ENCODE measurements at places on chromosomes 1 and 21.

DNA sequence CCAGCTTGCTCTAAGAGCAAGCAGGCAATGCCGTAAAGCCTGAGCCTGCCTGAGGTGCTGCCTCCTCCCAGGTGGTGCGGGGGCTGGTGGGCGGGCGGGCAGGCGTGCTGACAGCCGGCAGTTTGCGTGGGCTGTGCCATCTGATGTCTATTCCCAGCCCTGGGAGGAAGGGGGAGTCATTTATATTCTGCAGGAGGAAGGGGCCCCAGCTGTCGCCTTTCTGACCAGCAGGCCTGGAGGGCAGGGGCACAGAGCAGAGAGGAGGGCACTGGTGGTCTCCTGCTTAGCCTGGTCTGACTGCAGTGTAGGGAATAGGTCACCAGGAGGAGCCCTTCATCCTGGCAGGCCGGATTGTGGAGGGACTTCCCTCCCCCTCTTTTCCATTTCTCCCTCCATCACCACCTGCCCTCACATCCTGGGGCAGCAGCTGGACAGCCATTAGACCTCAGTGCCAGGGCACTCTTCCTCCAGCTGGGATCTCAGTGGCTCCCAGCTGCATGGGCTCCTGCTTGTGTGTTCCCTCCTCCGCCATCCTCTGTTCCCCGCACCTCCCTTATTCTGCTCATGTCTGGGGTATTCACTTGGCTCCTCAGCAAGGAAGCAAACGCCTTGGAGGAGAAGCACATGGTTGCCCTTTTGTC lies 4.4 kb downstream of the CYB561D1 start:
- DNase-seq = no peak

DNA sequence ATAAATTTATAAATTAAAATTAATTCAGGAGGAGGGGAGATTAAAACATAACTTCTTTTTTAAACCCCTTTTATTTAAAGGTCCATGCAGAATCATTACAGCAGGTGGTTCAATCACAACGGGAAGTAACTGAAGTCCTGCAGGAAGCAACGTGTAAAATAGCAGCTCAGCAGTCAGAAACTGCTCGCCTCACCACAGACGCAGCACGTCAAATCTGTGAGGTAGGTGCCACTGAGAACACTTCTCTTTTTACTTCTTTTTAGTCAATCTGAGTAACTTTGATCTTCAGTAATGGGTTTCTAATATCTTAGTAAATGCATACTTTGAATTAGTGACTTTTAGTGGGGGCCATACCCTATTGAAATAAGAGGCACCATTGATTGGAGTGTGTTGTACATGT lies 87.0 kb downstream of the CEP350 start:
- DNase-seq = no peak

DNA sequence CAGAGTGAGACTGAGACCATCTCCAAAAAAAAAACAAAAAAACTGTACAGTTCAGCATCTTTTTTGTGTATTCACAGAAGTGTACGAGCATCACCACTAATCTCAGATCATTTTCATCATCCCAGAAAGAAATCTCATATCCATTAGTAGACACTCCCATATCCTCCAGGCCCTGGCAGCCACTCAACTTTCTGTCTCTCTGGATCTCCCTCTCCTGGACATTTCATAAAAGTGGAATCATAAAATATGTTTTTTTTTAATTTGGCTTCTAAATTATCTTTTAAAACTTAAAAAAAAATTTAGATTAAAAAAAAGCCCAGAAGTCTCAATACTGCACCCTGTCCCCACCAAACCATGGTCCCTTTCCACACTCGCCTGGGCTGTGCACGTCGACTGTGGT lies 22.1 kb downstream of the RIPPLY3 start:
- no peak for DNase-seq

- DNase-seq = no peak
Measured at GRCh38 chr1:220992705-220993052, 113.4 kb downstream of the HLX start.

DNA sequence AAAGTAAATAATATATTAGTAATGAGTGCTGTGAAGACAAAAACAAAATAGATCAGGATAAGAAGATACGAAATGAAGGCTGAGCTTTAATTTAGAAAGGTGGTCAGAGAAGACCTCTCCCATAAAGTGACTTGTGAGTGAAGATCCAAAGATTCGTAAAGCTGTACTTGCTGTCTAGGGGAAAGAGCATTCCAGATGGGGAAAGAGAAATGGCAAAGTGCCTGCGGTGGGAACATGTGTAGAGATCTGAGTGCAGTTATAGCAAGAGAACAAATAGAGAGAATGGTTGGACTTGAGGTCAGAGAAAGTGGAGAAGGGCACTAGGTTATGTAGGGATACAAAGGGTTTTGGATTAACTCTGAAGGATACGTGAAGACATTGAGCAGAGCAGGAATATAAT lies 60.6 kb downstream of the NUF2 start:
- DNase-seq = no peak

DNA sequence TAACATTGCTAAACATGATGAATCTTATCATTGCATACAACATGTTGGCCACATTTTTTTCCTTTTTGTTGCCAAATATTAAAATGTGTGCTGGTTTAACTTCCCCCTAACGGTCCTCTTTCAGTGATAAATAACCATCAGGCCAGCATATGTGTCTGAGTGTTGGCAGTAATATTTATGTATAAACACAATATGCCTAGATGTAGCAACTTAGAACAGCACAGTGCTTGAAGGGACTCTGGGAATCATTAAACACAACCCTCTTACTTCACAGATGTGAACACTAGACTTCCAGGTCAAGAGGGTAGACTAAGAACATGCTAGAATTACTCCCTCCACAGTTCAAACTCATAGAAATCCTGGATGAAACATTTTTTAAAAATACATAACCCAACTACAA lies 581.8 kb downstream of the PLPP3 start:
- no peak for DNase-seq

DNA sequence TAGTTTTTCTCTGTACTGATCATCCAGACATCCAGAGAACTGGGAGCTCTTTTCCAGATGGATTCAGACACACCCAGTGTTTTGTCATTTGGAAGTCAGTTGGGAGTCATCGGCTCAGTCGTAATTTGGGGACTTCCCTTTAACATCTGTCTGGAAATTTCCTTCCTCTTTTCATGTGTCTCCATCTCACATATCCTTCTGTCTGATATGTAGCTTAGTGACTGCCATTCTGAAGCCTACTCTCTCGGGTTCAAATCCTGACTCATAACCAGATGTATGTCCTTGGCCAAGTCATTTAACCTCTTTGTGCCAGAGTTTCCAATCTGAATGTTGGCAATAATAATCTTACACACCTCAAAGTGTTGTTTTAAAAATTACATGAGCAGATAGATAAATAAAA lies 3.0 kb downstream of the MORC3 start:
- no peak for DNase-seq

GRCh38 chr1:232952514-232953499 lies 2.4 kb downstream of the NTPCR start:
- DNase-seq = peak; percentile 51

- no peak for DNase-seq
Measured at GRCh38 chr1:31593136-31593665, 16.9 kb downstream of the TINAGL1 start.

DNA sequence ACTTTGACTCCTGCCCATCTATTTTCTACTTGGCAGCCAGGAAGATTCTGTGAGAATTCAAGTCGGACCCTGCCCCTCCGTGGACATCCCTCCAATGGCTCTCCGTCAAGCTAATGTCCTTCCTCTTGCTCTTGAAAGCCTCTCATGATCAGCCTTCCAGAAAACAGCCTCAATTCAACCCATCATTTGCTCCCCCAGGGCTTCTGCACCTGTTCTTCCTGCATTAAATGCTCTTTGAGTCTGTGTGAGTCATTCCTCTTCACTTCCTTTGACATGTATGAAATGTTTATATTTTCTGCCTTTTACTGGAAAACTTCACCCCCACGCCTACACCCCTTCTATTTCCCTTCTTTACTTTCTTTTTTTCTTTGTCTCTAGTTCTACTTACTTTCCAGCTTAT lies 734.1 kb upstream of the ZP4 start:
- no peak for DNase-seq

DNA sequence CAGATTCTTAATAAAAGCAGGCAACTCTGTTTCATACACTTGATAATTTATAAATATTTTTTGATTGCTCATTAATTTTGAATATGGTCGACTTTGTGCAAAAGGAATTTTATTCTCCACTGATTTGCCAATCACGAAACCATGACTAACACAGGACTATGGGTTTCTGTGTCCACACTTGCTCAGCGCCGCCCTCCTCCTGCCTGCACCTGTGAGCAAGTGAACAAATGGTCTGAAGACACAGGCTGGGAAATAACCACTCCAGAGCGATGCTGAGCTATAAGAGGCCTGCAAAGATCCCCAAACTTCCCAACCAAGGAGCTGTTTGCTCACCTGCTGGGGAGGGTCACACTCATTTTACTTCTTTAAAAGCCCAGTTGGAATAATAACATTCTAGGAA lies 19.6 kb downstream of the ABCB10 start:
- DNase-seq = no peak

DNA sequence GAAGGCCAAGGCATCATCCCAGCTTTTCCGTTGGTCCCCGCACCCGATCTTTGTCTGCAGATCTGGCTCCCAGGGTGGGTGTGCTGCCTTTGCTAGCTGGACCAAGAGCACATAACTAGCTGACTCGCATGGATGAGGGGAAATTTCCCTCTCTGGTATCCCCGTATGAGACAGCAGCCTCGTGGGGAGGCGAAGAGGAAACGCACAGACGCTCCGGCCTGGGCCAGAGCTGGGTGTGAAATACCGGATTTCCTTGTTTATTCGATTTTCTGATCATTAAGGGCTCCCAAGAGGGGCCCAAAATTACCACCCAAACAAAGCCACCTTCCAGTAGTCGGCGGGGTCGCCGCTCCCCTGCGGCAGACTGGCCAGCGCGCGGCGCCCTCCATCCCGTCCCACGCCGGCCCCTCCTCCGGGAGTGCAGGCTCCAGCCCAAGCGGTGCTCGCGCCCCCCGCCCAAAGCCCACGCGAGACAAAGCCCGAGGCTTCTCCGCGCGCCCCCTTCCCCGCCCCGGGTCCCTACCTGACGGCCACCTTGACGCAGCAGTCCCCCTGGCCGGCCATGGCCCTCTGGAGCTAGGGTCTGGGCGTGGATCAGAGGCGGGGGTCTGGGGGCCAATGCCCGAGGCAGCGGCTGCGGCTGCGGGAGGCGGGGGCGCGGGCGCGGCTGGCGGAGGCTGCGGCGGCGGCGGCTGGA lies 546 bp downstream of the KIF21B start:
- DNase-seq = no peak

DNA sequence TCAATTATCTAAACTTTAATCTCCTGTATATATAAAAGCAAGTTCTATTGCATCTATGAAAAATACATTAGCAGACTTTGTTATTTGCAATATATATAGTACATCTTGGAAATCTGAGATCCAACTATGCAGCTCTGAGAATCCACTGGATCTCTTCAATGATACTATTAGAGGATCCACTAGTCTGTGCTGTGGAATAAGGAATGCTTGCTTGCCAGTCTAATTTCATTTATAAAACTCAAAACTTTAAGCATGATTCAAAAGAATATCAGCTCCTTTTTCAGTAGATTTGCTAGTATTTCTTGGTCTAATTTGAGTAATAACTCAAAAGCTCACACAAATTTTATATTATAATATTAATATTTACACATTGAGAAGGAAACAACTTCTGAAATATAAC lies 115.1 kb downstream of the SPATA6 start:
- no peak for DNase-seq

- no peak for DNase-seq
Measured at GRCh38 chr1:5832916-5833895, 159.0 kb downstream of the NPHP4 start.

DNA sequence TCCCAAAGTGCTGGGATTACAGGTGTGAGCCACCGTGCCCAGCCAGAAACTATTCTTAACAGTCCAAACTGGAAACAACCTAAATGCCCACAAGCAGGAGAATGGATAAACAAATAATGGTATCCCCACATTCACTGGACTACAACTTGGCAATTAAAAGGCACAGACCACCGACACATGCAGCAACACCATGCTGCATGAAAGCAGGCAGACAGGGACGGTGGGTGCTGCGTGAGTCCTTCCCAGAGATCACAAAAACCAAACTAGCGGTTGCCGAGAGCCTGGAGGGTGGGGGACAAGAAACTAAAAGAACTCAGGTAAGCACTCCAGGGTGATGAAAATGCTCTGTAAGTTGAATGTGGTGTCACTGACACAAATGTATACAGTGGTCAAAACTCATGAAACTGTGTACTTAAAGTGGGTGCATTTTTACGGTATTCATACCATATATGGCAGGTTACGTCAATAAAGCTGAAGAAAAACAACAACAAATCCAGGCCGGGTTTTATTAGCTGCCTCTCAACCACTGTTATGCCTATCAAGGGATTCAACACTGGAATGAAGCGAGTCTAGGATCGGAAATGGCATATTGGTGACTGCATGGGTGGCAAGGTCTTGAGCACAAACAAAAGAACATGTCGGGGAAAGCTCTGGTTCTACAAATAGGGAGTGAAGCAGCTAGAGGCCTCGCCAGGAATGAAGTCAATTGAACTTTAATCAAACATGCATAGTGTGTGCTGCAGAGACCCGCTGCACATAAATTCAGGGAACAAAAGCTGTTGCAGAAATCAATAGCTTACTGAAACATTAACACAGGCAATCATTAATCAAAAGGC lies 52.4 kb downstream of the SLC45A1 start:
- no peak for DNase-seq

GRCh38 chr1:150061632-150062101 lies 5.9 kb upstream of the VPS45 start:
- no peak for DNase-seq

GRCh38 chr1:2271841-2272655 lies 43.9 kb downstream of the SKI start:
- no peak for DNase-seq

GRCh38 chr1:199780948-199781670 lies 246.4 kb upstream of the NR5A2 start:
- no peak for DNase-seq

DNA sequence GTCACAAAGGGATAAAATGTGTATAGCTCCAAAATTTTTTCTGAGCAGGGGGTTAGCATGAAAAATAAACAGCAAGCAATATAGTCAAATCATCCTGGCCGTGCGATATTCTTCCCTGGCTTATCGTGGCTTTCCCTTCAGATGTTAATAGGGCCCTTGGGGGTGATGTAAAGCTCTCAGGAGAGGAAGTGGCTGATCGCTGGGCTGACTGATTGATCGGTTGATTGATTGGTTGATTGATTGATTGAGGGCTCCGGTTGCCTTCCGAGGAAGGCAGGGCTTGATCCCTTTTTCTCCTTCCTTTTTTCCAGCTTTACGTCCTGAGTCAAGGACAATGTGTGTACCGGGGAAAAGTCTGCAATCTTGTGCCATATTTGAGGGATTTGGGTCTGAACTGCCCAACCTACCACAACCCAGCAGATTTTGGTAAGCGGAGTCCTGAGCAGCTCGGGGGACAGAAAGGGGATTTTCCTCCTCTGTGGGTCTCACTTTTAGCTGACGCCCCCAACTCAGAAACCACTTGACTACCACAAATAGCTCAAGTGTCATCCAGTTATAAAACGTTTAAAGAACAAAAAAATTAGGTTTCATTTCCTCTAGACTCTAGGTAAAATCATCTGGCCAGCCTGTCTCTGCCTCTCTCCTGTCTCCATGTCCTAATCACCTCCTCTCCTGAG lies 29.5 kb downstream of the TFF3 start:
- no peak for DNase-seq

Measured in HepG2 (cell line).